ENCODE measurements at places on chromosomes 5 and 9.

GRCh38 chr5:138874771-138875551 is at the start of gene LRRTM2:
LRRTM2 (minus strand) TSS chr5:138875335; CDS start chr5:138874911, 424 bp downstream.
- DNase-seq = no peak

- DNase-seq = no peak
Observed at GRCh38 chr5:177591690-177592009, 353 bp upstream of the TMED9 start.

- DNase-seq = no peak
Observed at GRCh38 chr9:93960971-93961841, 6.1 kb upstream of the BARX1 start.

DNA sequence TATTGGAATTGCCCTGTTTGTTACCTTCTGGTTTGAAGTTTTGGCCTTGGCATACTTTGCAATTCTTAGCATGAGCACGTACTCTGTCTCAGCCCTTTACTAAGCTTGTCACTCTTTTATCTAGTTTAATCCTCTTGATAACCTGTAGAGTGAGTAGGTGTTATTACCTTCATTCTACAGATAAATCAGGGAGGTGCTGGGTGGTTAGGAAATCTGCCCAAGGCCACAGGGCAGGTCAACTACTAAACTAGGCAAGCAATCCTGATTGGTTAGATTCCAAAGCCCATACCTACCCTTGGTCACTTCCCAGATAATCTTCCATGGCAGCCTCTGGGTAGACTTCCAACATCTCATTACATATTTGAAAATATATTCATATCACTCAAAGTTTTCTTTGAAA is 65.7 kb downstream of the PCSK5 start:
- no peak for DNase-seq

GRCh38 chr5:101431201-101431600 is 528.1 kb upstream of the ST8SIA4 start:
- no peak for DNase-seq

- DNase-seq = no peak
Observed at GRCh38 chr5:112933105-112933504, 11.1 kb upstream of the REEP5 start.

GRCh38 chr5:174801798-174802197 is 77.4 kb downstream of the MSX2 start:
- DNase-seq = no peak

DNA sequence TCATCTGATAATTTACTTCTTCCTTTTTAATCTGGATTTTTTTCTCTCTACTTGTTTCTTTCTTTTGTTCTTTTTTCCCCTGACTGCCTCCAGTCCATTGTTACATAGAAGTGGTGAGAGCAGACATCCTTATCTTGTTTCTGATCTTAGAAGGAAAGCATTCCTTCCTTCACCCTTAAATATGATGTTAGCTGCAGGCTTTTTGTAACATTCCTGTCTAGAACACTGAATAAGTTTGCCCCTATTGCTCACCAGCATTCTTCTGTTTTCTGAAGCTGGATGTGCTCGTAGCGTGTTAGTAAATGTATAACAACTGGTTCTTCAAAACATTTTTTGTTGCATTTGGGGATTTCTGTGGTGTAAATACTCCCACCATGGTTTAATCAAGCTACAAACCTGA is 136.7 kb upstream of the NFIL3 start:
- no peak for DNase-seq

- DNase-seq = no peak
Observed at GRCh38 chr9:12394105-12394504, 299.1 kb upstream of the TYRP1 start.

DNA sequence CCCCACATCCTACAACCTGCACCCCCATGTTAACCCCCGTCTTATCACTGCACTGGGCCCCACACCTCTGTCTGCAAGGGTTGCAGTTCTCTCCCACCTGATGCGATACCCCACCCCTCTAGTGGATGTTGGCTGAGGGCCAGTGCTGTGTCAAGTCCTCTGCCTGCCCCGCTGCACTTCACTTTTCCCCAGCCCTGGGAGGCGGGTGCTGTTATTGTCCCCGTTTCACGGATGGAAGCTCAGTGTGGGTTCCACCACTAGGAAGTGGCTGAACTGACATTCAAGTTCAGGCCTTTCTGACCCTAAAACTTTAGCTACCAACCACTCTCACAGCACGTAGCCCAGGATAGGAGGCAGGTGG is 3.5 kb downstream of the SNCB start:
- DNase-seq = no peak

- no peak for DNase-seq
Observed at GRCh38 chr9:80560976-80561375, 989.2 kb downstream of the TLE4 start.

GRCh38 chr5:2841208-2841607 is 89.7 kb upstream of the IRX2 start:
- DNase-seq = no peak

DNA sequence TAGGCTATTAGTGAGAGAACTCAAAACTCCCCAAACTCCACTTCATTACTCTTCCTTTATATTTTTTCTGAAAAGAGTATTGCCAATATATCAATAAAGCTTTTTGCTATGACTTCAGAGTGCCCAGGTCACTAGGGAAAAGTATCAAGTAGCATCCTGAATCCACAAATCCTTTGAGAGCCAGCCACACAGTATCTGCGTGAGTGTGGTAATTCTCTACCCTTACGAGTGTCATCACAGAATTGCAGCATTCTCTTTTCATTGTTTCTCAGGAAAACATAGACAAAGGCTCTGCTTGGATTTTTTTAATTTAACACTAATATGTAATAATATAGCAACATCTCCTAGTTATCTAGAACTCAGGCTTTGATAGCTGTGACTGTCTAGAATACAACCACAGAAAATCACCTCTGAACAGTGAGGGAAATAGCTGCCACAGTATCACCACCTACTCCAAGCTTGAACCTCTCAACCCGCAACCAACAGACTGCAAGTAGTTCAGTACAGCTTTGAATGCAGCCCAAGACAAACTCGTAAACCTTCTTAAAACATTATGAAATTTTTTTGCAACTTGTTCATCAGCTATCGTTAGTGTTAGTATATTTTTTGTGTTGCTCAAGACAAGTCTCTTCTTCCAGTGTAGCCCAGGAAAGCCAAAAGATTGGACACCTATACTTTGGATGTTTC is 79.3 kb upstream of the CCDC152 start:
- no peak for DNase-seq

GRCh38 chr9:96751815-96752214 is 26.1 kb downstream of the ZNF510 start:
- no peak for DNase-seq

- no peak for DNase-seq
Observed at GRCh38 chr5:72644296-72644695, 137.1 kb upstream of the ZNF366 start.

GRCh38 chr9:122213589-122214413 is 15.0 kb downstream of the LHX6 start:
- no peak for DNase-seq

GRCh38 chr5:12357626-12358025 is 453.4 kb upstream of the CTNND2 start:
- DNase-seq = no peak

- DNase-seq = no peak
Observed at GRCh38 chr5:66406761-66407336, 189.3 kb upstream of the MAST4 start.

GRCh38 chr5:8493176-8493575 is 624.2 kb downstream of the MTRR start:
- no peak for DNase-seq

GRCh38 chr5:71892641-71893365 is 173.7 kb downstream of the CARTPT start:
- DNase-seq = no peak

DNA sequence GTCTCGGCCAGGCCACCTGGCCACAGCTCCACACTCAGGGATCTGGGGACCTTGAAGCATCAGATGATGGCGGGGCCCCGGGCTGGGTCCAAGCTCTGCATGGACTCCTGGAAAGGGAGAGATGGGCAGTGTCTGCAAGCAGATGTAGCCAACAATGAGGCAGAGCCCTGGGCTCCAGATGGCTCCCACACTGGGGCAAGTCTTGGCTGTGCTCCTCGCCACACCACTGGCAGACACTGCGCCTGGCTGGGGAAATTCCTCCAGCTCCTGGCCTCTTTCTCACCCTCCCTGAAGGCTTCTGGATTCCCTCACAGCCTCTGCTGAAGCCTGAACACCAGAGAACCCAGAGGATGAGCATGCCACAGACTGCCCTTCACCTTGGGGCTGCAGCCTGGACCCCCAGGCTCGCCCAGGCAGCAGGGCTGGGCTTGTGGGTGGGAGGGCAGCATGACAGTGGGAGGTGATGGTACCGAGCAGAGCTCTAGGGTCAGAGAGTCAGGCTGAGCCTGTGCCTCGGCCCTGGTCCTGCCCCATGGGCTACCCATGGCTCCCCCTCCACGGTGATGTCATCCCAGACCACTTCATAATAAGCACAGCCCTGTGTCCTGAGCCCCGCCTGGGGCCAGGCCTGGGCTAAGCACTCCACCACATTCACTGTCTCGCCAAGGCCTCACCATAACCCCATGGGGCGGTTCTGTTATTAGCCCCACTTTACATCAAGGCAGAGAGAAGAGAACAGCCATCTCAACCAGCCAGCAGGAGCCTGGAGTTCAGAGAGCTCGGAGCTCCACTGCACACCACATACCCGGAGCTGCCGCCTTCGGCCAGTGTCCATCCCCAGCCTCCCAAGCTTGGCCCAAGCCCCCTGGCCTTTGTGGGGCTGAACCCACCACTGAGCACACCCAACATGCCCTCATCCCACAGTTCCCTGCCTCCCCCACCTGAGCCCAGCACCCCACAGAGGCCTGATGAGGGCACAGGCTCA is 62.2 kb upstream of the ADAMTS2 start:
- no peak for DNase-seq

DNA sequence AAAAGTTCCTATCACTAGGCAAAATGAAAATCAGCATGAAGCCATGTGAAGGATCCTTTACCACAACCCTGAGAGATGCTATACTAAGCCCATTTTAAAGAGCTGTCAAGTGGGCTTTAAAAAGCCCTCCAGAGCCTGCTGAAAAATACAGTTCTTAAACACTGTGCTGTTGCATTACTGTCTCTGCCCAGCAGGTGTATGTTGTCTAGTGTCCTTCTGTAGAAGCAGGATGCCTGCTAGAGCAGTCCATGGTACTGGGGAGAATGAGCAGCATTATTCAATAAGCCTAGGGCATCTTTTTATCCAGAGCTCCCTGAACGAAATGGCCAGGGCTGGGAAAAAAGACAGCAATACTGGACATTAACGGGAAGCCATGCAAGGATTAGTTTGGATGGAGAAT is 126.2 kb upstream of the PLCXD3 start:
- DNase-seq = peak; percentile 41

- no peak for DNase-seq
Observed at GRCh38 chr5:150945947-150946346, 41.2 kb upstream of the ZNF300 start.

DNA sequence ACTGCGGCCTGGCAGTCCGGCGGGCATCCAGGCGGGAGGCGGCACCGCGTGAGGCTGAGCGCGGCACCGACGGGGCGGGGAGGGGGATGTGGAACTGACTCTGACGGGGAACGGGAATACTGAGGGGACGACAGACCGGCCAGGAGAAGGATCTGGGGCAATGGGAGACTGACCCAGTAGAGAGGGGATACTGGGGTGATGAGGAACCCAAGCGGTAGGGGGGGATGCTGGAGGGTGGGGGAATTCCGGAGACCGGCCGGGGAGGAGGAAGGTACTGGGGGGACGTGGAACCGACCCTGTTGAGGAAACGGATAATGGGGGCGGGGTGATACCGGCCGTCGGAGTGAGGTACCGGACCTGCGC is 423 bp downstream of the IPPK start:
- DNase-seq = no peak

- no peak for DNase-seq
Observed at GRCh38 chr9:35712762-35713400, 19.1 kb downstream of the TLN1 start.

GRCh38 chr9:27495480-27496134 is 28.5 kb upstream of the IFNK start:
- no peak for DNase-seq

- no peak for DNase-seq
Observed at GRCh38 chr5:93993161-93993560, 251.8 kb upstream of the POU5F2 start.

DNA sequence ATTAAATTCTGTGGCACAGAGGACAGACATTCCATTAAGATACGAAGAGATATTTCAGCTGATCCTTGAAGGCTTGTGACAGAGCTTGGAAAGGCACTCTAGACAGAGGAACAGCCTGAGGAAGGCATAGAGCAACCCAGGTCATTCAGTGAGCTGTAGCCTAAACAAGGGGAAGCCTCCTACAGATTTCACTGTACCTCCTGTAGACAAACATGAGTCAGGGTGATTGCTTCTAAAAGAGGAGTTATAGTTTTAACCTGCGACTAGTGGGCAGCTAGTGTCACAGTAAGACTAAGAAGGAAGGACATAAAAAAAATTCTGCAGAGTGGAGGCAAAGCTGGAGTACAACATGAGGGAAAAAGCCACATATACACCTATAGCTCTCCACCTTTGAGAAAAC is 43.5 kb upstream of the ANKDD1B start:
- peak; percentile 10 for DNase-seq

GRCh38 chr9:108272349-108272899 is 583.4 kb downstream of the ACTL7B start:
- DNase-seq = peak; percentile 71

DNA sequence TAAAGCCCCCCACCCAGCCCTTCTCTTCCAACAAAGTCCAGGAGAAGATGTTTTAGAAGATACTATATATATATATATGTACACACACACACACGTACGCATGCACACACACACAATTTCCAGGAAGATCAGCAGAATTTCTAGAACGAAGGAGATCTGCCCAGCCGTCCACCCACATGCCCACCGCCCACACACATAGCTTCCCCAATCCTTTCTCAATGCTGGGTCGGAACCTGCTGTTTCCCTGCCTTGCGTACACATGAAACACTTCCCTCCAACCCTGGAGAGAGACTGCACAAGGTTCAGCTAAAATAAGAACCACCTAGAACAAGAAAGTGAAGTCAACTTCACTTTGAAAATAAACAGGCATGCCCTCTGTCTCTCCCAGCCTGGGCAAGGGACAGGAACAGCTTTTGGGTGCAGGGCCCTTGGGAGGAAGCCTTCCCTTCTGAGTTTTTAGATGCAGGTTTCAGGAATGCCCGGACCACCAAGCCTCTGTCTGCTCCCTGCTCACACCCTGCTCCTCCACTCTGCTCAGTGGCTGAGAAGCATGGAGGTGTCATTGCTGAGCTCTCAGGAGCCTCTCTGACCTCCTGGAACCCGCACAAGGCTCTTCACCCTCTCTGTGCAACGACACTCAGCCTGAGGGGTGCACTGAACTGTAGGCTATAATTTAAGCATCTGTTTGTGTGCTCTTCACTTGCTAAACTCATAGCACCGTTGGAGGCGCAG is 149.4 kb downstream of the C5orf15 start:
- no peak for DNase-seq

All from urothelium cell line (cell line).